ENCODE measurements at places on chromosomes 2 and 18. TPM values are rescaled to one million over a fixed set of nuclear protein-coding genes. Genes with fewer than 3 reads are reported as not detected.

GRCh38 chr2:54838585-54839035 is 115.1 kb downstream of the EML6 start:
- H3K36me3 ChIP-seq: no peaks in the 10 kb centered on the region
- H3K4me1 ChIP-seq: no peaks in the 10 kb centered on the region
- H3K27me3 ChIP-seq: no peaks in the 10 kb centered on the region
- no peak overlapping the region for H3K4me3 ChIP-seq
- DNase-seq: peak; percentile 47

DNA sequence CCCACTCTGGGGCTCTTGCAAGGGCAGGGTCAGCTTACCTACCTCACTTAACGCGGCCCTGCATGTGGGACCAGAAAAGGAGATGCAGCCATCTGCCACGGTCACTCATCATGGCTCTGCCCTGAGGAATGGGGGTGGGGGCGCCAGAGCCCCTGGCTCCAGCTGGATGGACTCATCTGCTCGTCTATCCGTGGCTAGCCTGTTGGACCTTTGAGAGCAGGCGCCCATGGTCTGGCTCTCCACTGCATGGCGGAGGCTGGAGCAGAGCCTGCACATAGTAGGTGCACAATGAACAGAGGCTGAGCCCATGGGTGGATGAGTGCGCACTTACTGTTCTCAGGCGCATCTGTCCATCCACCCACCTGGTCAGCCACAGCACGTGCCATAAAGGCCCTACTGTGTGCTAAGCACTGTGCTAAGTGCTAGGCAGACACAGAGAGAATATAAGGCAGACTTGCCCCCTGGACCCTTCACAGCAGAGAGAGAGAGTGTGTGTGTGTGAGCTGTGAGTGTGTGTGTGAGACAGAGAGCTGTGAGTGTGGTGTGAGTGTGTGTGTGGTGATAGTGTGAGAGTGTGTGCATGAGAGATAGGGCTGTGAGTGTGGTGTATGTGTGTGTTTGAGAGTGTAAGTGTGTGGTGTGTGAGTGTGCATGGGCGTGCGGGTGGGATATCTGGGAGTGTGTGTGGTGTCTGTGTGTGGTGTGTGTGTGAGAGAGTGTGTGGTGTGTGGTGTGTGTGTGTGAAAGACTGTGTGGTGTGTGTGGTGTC is 151.3 kb downstream of the TFCP2L1 start:
- no peaks in the 10 kb centered on the region for H3K27me3 ChIP-seq
- H3K4me1 ChIP-seq: no peaks in the 10 kb centered on the region
- no peaks in the 10 kb centered on the region for H3K36me3 ChIP-seq
- H3K4me3 ChIP-seq: no peak overlapping the region

DNA sequence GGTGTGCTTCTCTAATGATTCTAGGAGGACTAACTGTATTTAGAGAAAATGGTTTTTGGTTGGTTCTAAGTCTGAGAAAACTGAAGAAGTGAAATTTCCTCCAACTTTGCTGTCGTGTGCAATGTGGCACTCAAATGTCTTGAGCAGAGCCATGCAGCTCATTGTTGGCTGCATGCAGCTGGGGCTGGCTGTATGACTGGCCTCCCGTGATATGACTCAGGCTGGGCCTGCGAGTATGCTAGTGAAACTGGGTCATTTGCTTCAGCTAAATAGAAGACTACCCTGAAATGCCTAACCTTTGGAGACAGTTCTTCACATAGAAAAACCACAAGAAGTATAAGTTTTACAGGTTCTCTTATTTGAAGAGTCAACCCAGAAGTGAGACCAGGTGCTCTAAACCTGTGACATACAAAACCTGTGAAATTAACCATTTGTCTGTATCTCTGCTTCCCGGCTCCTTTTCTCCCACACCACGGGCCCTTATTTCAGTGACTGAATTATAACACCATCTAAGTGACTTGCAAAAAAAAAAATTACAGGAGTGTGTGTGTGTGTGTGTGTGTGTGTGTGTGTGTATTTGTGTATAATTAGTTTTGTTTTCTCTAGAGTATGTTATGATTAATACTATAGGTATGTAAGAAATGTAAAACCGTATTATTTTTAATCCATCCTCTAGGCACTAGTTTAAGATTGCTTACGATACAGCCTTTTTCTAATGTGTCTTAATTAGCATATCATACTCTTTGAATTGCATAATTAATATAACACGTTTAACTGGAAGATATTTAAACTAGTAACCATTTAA is 15.9 kb downstream of the POLI start:
- no peak overlapping the region for H3K4me3 ChIP-seq
- H3K4me1 ChIP-seq: no peaks in the 10 kb centered on the region
- H3K27ac ChIP-seq: no peak overlapping the region
- DNase-seq: no peak

The TLX2 gene
- total RNA-seq: not detected

The KIAA2012 gene
- total RNA-seq: 0.24 TPM

All from ovary (tissue), 10 donors.